ENCODE measurements at places on chromosomes 2 and 18.

DNA sequence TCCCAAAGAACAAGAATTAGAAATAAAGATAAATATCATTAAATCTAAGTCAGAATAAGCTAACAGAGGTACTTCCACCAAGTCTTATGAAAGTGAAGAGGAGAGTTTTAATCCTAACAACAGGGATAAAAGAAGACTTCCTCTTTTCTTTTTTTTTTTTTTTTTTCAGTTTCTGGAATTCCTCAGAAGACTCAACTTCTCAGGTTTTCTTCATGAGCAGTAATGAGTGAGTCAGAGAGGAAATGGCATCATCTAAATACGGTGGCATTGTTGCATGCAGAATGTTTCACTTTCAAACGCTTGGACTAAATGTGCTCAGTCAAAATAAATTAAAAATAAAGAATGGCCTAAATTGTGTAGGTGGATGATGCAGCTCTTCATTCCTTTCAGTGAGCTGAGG, 45.6 kb upstream of the ARHGAP15 start:
- no peak for DNase-seq

DNA sequence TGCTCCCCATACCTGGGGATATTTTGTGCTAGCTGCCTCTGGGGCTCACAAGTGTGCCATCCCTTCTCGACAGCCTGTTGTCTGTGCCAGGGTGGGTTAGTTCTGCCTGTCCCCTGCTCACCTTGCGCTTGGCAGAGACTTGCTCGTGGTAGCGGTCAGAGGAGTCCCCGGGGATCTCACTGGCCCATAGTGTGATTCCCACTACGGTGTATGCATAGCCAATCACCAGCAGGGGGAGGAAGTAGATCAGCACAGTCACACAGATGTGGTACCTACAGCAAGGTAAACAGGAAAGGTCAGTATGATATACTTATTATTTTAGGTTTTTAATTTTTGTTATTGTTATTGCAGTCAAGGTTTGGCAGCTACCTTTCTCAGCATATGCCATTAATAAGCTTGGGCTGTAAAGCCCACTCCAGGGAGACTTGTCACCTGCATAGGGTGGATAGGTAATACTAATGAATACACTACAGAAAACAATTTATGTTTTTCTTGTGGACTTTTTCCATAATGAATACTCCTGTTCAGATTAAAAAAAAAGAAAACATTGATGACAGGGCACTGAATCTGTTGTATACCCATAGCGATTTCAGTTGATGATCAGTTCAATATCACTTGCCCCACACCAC, 95.2 kb downstream of the POLE4 start:
- DNase-seq: no peak

- no peak for DNase-seq
These were observed 49.9 kb upstream of the TXNDC2 start for GRCh38 chr18:9835825-9836224.

- no peak for DNase-seq
These were observed 18.5 kb downstream of the REL start for GRCh38 chr2:60899892-60900249.

- no peak for DNase-seq
These were observed 65.1 kb downstream of the TMEM182 start for GRCh38 chr2:102826904-102827303.

GRCh38 chr2:21643180-21643579, 519.4 kb downstream of the TDRD15 start:
- DNase-seq: no peak

DNA sequence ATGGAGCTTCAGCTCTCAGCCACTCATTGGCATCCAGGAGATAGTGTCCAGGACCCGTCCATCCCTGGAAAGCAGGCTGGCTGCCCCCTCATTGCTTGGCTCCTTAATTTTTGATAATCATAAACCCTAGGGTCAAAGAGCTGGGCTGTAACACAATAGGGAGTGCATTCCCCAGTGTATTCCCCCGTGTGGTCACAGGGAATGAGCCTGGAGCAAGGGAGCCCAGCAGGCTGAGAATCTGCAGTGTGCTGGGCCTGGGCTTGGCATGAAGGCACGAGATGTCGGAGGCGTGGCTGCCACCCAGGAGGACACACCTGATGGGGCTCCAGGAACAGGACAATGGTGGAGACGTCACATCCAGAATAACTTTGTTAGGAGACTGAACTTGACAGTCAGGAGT, 18.7 kb downstream of the TPRKB start:
- peak; percentile 27 for DNase-seq

GRCh38 chr2:36493306-36493705, 104.7 kb downstream of the FEZ2 start:
- no peak for DNase-seq

DNA sequence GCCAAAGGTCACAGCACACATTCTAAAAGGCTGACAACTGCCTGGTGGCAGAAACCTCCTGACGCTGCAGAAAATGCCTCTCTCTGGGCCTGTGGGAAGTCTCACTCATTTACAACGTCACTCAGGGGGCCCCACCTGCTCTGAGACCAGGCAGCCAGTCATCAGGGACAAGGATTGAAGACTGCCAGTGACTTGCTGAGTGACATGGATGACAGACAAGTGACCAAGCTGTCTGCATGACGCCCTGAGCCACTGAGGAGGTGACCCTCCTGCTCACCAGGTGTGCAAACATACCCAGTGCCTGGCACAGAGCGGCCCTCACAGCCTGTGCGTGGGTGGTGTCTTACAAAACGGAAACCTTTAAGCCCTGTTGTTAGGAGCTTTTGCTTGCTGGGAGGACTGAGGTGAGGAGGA, 392.4 kb downstream of the TNS1 start:
- DNase-seq: no peak

DNA sequence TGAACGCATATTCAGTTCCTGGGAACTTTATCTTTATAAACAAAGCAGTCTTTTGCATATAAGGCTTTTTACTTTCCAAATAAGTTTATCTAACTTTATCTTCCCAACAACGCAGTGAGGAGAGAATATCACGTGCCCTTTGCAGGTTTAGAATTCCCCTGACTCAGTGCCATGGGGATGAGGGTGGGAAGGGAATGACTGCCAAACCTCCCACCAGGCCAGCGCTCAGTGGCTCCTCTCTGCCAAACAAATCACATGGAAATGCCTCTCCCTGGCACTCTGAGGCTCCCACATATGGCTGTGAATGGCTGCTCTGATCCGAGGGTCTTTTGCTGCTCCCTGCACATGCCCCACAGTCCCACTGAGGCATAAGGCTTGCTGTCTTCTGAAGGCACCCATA, 158.3 kb downstream of the DNAH6 start:
- no peak for DNase-seq

- DNase-seq: no peak
These were observed 324.0 kb downstream of the GALNT13 start for GRCh38 chr2:154195644-154196195.

GRCh38 chr2:69166812-69167468, 154.0 kb downstream of the ANTXR1 start:
- DNase-seq: no peak

- no peak for DNase-seq
These were observed 44.5 kb downstream of the MAP3K2 start for GRCh38 chr2:127343277-127343676.

DNA sequence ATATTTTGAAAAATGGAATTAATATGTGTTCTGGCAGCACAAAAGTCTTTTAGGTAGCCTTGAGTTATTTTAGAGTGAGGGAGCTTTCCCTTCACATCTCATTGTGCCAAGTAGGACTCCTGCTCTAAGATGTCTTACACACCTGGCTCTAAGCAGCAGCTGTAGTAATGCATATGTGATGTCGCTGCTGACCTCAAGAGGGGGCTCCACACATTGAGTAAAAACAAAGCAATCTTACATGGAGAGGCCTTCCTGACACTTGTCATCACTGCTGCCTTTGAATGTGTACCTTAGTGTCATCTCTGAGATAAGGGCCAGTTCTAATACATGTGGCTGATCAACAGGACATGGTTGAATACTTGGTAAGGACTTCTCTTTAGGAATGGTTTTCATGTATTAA, 75.8 kb downstream of the ACTR3 start:
- no peak for DNase-seq

GRCh38 chr2:69559442-69560146, 83.9 kb downstream of the AAK1 start:
- DNase-seq: no peak

GRCh38 chr18:75467281-75467795, 39.8 kb upstream of the SMIM21 start:
- no peak for DNase-seq

DNA sequence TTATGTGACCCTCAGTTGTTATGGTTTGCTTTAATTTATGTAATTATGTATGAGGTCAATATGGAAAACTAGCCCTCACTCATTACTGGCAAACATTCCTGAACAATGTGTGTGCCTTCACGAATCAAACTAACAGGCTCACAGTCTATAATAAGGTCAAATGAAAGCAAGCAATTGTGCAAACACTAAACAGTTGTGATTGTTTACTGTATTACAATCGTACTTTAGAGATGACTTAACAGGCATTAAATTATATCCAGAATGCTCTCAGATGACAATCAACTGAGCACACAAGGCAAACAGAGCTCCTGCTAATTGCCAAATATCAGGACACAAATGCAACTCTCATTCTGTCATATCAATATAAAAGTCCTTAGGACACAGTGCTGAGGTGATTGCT, 29.5 kb downstream of the COL5A2 start:
- no peak for DNase-seq

DNA sequence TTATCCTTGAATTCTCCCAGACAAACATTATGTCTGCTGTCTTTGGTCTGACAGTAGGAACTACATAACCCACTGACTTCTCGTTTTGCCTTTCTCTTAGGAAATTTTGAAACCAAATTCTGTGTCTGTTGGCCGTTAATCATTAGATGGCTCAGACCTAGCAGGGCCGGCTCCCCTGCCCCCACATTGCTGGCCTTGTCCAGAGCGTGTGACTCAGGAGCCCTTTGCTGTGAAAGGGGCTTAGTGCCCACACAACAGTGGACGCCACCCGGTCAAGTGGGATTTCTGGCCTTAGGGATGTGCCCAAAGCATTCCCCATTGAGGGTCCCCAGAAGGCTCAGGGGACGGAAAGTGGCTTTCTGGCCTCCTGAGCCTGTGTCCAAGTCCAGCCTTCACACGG, 137.5 kb downstream of the CTIF start:
- DNase-seq: no peak

GRCh38 chr2:50929661-50930060, 102.3 kb downstream of the NRXN1 start:
- DNase-seq: no peak

GRCh38 chr2:88110830-88111229, 17.0 kb downstream of the FABP1 start:
- no peak for DNase-seq

GRCh38 chr2:237720957-237721356, 77.6 kb upstream of the RBM44 start:
- no peak for DNase-seq

DNA sequence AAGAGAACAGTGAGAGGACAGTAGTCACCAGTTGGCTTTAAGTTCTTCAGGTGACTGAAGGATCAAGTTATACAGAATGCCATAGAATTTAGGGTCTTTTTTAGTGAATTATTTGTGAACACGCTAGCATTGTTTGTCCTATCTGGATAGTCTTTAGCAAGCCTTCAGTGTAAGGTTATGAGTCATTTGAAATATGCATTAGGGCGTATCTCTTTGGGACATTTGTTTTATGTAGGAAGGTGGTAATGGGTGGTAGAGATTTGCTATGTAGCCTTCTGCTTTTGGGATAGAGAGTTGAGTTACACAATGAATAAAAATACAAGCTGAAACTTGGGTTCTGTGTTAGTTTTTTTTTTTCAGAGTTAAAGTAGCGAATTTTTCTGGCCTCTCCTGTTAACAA, 13.0 kb downstream of the ACTR2 start:
- no peak for DNase-seq

GRCh38 chr18:53799134-53799533, 425.3 kb downstream of the MBD2 start:
- no peak for DNase-seq

DNA sequence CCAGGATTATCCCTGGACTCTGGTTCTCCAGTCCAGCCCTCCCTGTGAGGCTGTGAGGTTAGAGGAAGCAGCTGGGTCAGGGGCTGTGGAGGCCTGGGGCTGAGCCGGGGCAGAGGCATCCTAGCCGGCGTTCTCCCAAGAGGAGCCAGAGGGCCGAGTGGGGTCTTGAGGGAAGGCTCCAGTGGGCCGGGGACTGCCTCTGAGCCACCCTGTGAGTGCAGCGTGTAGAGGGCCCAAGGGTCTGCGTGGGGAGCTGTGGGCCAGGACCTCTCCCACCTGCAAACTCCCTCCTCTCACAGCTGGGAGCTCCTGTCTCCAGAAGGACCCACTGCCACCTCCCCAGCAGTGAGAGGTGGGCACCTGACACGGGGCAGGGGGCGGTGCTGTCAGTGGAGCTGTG, 41.0 kb downstream of the GLI2 start:
- DNase-seq: no peak

DNA sequence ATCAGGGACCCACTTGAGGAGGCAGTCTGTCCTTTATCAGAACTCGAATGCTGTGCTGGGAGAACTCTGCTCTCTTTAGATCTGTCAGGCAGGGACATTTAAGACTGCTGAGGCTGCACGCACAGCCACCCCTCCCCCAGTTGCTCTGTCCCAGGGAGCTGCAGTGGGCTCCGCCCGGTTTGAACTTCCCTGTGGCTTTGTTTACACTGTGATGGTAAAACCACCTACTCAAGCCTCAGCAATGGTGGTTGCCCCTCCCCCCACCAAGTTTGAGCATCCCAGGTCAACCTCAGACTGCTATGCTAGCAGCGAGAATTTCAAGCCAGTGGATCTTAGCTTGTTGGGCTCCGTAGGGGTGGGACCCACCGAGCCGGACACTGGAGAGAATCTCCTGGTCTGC, 11.8 kb upstream of the LHCGR start:
- no peak for DNase-seq

DNA sequence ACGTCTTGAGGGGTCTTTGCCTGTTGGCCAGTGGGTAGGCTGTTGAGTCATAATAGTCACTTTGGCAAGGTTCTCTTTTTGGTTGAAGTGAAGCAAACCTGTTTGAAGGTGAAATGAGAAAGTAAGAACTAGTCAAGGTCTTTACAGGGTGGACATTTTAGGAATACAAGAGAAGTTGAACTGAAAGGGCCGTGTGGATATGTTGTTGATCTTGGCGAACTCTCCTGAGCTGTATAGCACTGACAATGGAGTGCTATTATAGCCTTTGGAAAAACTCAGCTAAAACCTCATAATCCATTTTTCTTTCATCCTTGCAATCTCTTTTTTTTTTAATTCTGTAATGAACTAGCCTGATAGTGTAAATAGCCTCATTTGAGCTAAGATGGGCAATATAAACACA, 248.1 kb downstream of the MEIS1 start:
- no peak for DNase-seq

- no peak for DNase-seq
These were observed 17.0 kb downstream of the SERPINB8 start for GRCh38 chr18:63986885-63987284.

GRCh38 chr2:140014204-140014546, 1234.0 kb upstream of the NXPH2 start:
- DNase-seq: no peak

Measured in left lobe of liver (tissue), 2 donors.